ENCODE measurements at places on chromosomes 16 and 17.

GRCh38 chr16:84459941-84460405 is 44.5 kb downstream of the MEAK7 start:
- no peak for DNase-seq
- H3K4me1 ChIP-seq, result no peaks in the 10 kb centered on the region
- no peak overlapping the region for H3K4me3 ChIP-seq
- H3K27ac ChIP-seq, result no peak overlapping the region
- H3K27me3 ChIP-seq, result no peaks in the 10 kb centered on the region
- H3K36me3 ChIP-seq, result no peaks in the 10 kb centered on the region

GRCh38 chr16:87066133-87067002 is 250.8 kb downstream of the C16orf95 start:
- H3K27ac ChIP-seq, result no peak overlapping the region
- no peak overlapping the region for H3K4me3 ChIP-seq
- H3K27me3 ChIP-seq, result peaks cover 12% of the 10 kb centered on the region
- DNase-seq, result no peak
- H3K36me3 ChIP-seq, result no peaks in the 10 kb centered on the region

DNA sequence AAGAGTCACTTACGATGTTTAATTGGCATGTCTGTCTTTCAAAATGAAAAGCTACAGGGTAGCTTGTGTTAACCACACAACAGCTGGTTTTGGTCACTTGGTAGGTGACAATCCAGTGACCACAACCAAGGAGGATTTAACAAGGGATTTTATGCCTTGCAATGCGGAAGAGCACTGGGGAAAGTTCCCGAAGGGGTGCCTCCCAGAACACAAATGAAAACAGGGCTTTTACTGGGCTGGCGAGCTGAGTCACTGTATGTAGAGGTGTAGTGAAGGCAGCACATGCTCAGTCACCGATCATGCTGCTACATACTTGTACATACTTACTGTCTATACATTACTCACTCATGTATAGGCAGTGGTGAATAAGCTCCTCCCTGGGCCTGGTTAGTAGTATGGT is 483.5 kb downstream of the CDH13 start:
- no peaks in the 10 kb centered on the region for H3K27me3 ChIP-seq
- no peak overlapping the region for H3K27ac ChIP-seq
- no peak for DNase-seq
- no peak overlapping the region for H3K4me3 ChIP-seq
- no peaks in the 10 kb centered on the region for H3K36me3 ChIP-seq

DNA sequence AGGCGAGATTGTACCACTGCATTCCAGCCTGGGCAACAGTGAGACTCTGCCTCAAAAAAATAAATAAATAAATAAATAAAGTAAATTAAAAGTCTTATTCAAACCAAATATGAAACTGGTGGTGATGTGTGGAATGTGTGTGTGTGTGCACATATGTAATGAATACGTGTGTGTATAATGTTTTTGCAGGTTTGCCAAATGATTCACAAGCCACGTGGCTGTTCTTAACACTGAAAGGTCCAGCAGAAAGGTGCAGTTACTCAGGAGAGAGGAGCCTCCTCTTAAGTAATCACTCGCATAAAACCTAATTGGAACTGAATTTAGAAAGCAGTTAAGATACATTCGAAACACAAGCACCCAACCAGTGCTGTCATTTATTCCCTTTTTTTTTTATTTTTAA is 22.9 kb downstream of the GDE1 start:
- no peak overlapping the region for H3K4me3 ChIP-seq
- H3K27me3 ChIP-seq, result no peaks in the 10 kb centered on the region
- H3K27ac ChIP-seq, result no peak overlapping the region
- no peaks in the 10 kb centered on the region for H3K4me1 ChIP-seq
- H3K36me3 ChIP-seq, result peaks cover 14% of the 10 kb centered on the region

DNA sequence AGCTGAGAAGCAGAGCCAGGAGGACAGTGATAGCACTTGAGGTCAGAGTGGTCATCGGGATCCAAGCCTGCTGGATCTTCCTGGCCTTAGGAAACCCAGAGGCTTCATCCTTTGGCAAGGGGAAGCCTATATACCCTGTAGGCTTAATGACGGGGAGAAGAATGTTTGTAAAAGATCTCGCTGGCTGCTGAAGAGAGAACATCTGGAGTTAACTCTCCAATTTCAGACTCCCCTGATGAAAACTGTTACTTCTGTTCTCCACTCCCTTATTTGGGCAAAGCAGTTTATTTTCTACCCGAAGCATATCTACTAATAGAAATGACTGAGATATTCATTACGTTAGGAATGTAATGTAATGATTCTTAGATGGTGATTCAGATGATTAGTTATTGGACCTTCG is 487.0 kb downstream of the CDH13 start:
- no peak overlapping the region for H3K4me3 ChIP-seq
- H3K4me1 ChIP-seq, result no peaks in the 10 kb centered on the region
- no peaks in the 10 kb centered on the region for H3K36me3 ChIP-seq
- H3K27ac ChIP-seq, result no peak overlapping the region

- H3K27ac ChIP-seq, result no peak overlapping the region
- H3K36me3 ChIP-seq, result peaks cover 32% of the 10 kb centered on the region
- no peaks in the 10 kb centered on the region for H3K4me1 ChIP-seq
- DNase-seq, result no peak
Measured at GRCh38 chr17:2436316-2436905, 35.6 kb upstream of the MNT start.

GRCh38 chr16:52740766-52741165 is 193.8 kb upstream of the TOX3 start:
- H3K27me3 ChIP-seq, result no peaks in the 10 kb centered on the region
- no peak overlapping the region for H3K27ac ChIP-seq

- H3K4me1 ChIP-seq, result no peaks in the 10 kb centered on the region
- H3K27ac ChIP-seq, result no peak overlapping the region
- H3K27me3 ChIP-seq, result no peaks in the 10 kb centered on the region
- H3K4me3 ChIP-seq, result no peak overlapping the region
- H3K36me3 ChIP-seq, result peaks cover 3% of the 10 kb centered on the region
- DNase-seq, result no peak
Measured at GRCh38 chr16:53848277-53848942, 144.5 kb downstream of the FTO start.

DNA sequence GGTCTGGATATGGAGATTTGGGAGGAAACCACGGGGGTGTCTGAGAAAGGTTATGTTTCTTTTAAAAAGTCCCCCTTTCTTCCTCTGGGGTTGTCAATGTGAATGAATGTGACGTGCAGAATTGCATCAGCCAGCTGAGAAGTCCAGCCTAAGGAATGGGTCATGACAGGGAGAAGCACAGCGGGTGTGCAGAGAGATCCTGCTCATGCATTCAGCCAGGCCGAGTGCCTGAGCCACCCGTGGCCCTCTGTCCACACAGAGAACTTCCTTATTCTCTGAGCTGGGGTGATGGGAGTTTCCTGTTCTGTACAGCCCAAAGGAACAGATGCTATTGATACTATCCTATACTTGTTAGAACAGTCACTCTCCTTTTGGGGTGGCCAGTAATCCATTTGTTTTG is 117.9 kb downstream of the CPPED1 start:
- H3K4me1 ChIP-seq, result peaks cover 8% of the 10 kb centered on the region
- no peak overlapping the region for H3K27ac ChIP-seq
- no peak overlapping the region for H3K4me3 ChIP-seq
- no peaks in the 10 kb centered on the region for H3K36me3 ChIP-seq
- no peaks in the 10 kb centered on the region for H3K27me3 ChIP-seq

DNA sequence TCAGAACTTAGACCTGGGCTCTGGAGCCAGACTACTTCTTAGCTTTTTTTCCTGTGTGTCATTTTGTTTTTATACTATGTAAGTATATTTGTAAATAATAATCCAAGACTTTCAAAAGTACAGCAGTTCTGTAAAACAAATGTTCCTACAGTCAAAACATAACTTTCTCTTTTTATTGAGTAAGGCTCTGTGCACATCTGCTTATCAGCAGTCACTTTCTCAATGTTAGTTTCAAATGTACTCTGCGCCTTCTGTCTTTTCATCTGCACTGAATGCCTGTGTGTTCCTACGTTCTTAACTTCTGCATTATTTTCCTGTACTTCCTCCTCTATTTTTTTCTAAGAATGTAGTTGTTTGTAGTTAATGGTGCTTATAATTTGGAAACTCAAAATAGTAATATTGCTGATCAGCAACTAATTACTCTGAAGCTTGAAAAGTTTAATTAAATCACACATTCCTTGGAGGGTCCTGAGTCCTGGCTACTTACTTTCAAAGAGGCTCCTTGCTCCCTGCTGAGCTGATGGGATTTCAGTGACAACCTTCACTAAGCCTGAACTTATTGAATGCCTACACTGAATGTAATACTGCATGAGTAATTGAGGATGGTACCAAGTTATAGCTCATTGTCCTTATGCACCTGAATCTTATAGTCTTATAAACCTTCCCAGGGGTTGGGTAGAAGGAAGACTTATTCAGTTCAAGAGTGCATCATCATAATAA is 329.9 kb downstream of the KCNJ2 start:
- no peak overlapping the region for H3K4me3 ChIP-seq
- no peak for DNase-seq
- H3K27ac ChIP-seq, result no peak overlapping the region

Data from CD8-positive, alpha-beta memory T cell (primary cell).